ENCODE measurements at places on chromosomes 1 and 21.
A peak's percentile ranks its signal among the peaks of the same experiment; 100 is the strongest.

DNA sequence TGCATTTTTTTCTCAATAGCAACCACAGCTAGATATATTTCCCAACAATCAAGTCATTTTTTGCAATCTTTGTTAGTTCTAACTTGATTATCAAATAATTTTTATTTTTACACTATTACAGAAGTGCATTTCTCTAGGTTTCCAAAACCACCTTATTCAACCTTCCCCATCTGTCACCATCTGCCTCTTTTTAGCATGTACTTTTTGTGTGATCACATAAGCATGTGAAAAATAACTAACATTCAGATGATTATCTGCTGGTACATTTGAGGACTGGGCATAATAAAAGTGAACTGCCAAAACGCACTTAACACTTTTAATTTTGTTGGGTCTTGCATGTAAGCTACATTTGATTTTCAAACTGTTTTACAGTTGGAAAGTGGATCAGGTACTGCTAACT lies 291.5 kb downstream of the AKT3 start:
- no peak for DNase-seq

GRCh38 chr21:37088186-37088735 lies 15.2 kb downstream of the TTC3 start:
- DNase-seq: no peak

DNA sequence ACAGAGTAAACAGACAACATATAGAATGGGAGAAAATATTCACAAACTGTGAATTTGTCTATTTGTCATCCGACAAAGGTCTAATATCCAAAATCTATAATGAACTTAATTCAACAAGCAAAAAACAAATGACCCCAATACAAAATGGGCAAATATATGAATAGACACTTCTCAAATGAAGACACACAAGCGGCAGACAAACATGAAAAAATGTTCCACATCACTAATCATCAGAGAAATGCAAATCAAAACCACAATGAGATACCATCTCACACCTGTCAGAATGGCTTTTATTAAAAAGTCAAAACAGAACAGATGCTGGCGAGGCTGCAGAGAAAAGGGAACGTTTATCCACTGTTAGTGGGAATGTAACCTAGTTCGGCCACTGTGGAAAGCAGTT lies 72.7 kb downstream of the SMYD3 start:
- no peak for DNase-seq

- no peak for DNase-seq
Measured at GRCh38 chr1:20178634-20179370, 7.1 kb upstream of the UBXN10 start.

DNA sequence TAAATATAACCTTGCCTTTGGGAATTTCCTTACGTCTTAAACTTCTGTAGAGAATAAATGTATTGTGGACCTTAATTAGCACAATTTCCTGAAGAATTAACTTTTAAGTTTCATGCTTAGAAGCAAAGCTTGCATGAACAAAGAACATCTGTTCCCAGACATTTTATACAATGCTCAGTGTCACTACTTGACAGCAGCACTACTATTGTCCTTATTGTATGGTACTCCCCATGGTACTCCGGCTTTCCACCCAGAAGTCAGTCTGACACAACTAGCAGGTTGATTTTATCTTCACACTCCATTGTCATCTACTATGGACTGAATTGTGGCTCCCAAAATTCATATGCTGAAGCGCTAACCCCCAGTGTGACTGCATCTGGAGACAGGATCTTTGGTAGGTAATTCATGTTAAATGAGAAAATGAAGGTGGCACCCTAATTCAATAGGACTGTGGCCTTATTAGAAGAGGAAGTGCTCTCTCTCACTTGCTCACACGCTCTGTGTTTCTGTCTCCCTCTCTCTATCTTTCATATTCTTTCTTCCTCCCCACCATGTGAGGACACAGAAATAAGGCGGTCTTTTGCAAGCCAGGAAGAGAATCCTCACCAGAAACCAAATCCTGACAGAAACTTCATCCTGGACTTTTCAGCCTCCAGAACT lies 10.7 kb upstream of the OR2B11 start:
- no peak for DNase-seq

DNA sequence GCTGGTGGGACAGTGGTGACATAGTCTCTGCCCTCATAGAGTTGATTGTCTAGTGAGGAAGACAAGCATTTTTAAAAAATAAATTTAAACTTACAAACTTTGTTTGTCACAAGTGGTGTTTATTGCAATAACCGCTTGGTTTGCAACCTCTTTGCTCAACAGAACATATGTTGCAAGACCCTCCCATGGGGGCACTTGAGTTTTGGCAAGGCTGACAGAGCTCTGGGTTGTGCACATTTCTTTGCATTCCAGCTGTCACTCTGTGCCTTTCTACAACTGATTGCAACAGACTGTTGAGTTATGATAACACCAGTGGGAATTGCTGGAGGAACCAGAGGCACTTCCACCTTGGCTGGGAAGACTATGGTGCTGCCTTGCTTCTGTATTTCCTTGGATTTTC lies 58.4 kb downstream of the LAMC2 start:
- peak; percentile 43 for DNase-seq

GRCh38 chr21:21290751-21291150 lies 292.5 kb downstream of the NCAM2 start:
- DNase-seq: no peak

DNA sequence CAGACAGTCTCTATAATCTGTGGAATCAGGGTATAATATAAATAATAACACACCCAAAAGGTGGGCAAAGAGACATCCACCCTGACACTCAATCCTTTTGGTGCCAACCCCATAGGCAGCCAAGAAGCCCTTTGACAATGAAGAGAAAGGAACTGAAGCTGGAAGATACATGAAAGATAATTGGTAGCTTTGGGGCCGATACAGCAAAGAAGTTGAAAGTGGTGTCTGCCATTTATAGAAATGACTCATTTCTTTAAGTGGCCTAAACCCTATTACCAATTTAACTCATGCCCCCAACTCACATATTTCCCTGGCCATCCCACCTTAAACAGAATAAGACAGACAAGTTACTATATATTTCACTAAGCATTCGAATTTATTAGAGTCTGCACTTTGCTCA lies 167.0 kb downstream of the ZC3H11B start:
- no peak for DNase-seq

DNA sequence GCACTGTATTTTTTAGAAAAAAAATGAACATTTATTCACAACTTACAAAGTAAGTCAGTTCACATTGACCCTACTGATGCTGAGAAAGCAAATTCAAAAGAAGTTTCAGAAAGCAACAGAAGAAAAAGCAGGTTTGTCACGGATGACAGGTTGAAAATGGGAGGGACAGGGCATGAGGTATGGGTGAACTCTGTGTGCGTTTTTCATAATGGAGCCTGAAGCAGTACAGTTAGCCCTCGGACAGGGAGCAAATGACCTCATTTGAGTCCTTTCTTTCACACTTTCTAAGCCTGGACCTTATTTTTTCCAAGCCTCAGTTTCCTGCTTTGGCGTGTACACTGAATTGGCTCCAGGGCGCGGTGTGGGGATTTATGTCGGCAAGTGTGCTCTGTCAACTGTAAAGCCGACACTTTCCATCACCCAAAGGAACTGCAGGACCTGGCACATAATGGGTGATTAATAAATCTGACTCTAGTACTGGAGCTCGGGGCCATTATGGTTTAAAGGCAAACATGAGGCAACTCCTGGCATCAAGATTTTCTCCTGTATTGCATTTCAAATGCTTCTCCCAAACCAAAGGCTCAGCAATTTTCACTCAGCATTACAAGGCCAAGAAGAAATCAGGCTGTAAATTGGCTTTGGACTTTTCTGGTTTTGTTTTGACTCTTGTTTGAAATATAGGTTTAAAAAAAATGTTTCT lies 345.5 kb upstream of the DUSP10 start:
- no peak for DNase-seq

DNA sequence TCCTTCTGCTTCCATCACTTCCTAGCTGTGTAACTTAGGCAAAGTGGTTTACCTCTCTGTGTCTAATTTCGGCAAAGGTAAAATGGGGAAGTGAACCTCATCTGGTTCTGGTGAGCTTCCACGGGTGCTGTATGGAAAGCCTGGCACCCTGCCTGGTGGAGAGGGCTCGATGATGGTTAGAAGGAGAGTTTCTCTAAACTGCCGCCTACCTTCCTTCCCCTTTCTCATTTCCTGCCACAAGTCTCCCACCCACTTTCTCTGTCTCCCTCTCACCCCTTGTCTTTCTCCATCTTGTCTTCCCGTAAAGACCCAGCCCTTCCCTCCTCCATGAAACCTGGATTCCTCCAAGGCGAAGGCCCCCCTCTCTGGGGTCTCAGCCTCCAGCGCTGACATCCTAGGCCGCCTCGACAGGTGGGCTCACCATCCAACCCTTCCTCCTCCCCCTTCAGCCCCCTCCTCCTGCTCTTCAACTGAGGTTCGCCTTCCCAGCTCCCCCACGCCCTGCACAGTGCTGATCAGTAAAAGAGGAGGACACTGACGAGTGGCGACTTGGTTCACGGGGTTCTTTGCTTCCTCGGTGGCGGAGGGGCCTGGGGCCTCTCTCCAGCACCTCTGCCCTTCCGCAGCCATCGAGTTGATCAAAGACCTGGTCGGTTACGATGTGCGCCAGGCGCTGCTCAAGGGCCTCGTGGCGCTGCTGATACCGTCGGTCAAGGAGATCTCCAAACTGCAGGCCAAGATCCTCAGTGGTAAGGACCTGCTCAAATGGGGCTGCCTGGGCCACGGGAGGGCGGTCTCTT lies 7.3 kb downstream of the RNU5D-1 start:
- DNase-seq: no peak

DNA sequence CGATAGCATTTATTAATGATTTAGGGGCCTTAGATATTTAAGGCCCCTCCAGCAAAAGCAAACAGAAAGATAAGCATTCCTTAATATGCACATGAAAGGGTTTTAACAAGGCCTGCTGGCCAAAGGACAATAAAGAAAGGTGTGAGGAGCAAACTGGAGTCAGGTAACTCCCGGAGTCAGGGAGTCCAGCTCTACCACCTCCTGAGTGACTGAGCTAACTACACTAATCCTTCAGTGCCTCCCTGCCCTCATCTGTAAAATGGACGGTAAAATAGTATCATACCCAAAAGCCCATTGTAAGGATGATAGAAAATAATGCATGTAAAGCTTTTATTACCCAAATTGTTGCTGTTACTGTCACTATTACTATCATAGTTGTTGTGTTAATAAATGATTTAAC lies 161.7 kb downstream of the SIPA1L2 start:
- no peak for DNase-seq

DNA sequence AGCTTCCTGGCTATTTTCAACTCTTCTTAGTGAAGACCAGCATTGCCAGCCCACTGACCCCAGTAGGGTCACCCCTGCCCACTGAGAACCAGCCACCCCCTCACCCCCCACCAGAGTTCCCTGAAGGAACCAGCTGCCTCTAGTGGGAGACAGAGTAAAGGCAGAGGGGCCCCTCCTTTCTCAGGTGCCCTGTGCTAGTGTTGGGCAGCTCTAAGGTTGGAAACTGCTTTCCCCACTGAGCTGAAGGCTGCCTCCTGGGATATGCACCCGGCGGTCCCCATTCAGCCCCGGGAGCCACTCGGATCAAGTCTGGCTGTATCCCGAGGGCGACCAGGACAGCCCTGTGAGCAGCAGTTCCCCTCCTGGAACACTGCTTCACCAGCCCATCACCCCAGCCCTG lies 111.0 kb downstream of the PGBD5 start:
- DNase-seq: no peak

GRCh38 chr1:156484480-156485058 lies 16.0 kb downstream of the MEF2D start:
- no peak for DNase-seq

- DNase-seq: peak; percentile 38
Measured at GRCh38 chr1:156944848-156945247, 24.4 kb downstream of the LRRC71 start.

DNA sequence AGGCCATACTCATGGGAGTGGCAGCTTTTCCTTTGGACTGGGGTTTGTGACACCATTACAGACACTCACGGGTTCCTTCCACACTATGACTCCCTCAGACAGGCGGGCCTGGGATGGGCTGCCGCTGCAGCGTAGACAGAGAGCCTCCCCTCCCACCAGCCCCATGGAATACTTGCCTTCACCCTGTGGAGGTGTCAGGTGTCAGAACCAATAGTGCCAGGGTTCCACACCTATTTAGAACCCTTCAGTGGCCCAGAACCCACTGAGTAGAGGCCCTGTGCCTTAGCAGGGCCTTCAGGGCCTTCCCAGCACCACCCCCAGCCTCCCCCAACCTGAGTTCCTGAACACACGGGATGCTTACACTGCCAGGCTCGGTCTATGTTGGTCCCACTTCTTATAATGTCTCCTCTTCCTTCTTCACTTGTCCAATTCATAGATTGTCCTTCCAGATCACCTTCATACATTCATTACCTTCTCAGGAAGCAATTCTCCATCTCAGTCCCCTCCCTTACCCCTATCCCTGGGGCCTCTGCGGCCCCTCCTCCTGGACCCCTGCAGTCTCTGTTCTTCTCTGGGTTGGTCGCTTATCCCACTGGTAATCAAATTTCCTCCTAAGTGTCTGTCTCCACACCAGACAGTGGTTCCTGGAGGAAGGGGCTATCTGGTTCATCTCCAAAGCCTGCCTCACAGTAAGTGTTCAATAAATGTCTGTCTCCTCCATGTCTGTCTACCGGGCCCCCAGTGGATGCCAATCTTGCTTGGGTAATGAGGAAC lies 1.4 kb upstream of the RHBG start:
- DNase-seq: no peak

DNA sequence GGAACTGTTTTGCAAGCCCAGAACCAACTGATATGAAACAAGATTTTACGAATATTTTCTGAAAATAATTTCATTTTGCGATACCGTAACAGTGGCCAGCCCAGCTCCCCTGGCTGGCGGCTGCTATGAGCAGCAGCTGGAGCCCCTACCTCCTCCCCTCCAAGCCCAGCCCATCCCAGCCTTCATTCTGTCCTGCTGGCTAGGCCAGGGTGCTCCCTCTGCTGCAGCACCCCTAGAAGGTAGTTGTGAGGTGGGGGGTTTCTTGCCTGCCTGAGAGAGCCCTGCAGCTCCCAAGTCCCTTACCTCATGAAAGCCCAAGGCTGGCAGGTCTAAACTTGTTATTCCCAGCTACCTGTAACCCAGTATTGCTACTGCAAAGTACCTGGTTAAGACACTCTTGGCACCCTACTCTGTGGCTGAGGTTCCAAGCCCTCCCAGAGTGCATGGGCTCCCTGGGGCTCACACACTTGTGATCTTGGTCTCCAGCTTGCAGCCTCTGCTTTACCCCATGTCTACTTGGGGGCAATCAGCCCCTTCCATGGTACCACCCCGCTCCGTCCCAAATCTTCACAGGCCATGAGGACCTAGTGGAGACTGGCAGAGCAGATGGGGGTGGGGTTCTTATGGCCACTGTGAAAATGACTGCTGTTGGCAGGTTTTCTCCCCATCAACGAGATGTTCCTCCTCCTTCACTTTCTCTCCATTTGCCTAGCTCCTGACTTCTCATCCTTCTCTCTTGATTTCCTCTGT lies 239.8 kb downstream of the TRABD2B start:
- DNase-seq: no peak

- no peak for DNase-seq
Measured at GRCh38 chr1:114551400-114551799, 30.0 kb downstream of the BCAS2 start.

- DNase-seq: no peak
Measured at GRCh38 chr1:9311029-9311428, 18.3 kb downstream of the SPSB1 start.

DNA sequence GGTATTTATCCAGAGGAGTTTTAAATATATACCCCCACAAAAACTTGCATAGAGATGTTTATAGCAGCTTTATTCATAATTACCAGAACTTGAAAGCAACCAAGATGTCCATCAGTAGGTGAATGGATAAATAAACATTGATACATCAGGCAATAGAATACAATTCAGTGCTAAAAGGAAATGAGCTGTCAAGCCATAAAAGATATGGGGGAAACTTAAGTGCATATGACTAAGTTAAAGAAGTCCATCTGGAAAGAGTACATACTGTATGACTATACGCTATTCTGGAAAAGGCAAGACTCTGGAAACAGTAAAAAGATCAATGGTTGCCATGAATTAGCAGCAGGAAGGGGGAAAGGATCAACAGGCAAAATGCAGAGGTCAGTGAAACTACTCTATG lies 366.7 kb downstream of the HHIPL2 start:
- no peak for DNase-seq
